ENCODE measurements at places on chromosomes 1 and 21. TPM values are rescaled to one million over a fixed set of nuclear protein-coding genes. Genes with fewer than 3 reads are reported as not detected.

- peak; percentile 78 for DNase-seq
Measured at GRCh38 chr1:185408700-185409270, 91.7 kb upstream of the IVNS1ABP start.

GRCh38 chr1:6590046-6590445, 10.3 kb downstream of the ZBTB48 start:
- no peak for DNase-seq

DNA sequence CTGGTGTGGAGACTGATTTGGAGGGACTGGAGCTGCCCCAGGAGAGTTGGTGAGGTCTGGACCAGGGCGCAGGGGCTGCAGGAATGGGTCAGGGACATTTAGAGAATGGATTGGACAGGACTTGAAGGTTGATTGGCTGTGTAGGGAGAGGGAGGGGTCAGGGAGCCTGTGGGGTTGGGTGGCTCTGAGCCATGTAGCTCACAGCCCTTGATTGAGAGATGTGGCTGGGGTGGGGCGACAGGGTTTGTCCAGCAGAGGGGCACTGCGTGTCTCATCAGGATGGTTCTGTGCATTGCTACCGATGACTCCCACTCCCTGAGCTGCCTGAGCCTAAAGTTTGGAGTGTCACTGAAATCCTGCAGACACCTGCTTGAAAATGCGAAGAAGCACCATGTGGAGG, 12.1 kb downstream of the AZIN2 start:
- no peak for DNase-seq

DNA sequence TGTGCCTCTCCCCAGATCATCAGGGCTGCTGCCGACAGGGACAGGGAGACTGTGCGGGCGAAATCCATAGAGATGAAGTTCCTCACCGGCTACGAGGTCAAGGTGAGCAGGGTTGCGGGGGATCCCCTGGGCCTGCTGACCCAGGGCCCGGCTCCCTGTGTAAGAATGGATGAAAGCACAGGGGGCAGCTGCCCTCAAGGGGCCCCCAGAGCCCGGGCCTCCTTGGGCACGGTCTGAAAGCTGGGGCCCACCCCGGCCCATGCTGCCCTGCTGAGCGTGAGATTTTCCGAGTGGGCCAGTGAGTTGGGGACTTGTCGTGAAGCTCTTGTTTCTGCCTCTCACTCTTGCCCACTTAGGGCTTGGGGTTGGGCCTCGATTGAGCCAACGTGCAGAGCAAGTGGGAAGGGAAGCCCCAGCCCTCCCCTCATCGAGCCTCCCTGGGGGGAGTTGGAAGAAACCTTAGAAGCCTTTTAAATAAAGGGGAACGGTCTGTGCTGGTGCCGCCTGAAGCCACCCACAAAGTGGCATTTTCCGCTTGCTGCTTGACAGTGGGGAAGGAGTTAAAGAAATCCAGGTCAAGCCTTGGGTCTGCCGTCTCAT, 45.2 kb downstream of the COQ8A start:
- DNase-seq: no peak

DNA sequence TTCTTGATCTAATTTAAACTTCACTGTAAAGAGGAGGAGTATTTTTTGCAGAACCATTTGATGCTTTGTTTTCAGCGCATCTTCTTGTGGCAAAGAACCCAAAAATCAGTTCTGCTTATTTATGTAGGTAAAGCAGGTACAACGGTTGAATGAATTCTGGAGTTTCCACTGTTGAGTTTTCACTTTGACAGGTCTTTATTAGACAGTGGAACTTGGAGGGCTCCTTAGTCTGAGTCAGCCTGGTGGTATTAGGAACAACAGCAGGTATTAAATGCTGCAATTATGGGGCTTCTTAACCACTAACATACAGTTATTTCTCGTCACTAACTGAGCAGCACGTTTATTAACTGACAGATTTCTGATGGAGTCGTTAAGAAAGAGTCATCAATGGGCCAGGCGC, 1.2 kb downstream of the LRIG2 start:
- peak; percentile 27 for DNase-seq

DNA sequence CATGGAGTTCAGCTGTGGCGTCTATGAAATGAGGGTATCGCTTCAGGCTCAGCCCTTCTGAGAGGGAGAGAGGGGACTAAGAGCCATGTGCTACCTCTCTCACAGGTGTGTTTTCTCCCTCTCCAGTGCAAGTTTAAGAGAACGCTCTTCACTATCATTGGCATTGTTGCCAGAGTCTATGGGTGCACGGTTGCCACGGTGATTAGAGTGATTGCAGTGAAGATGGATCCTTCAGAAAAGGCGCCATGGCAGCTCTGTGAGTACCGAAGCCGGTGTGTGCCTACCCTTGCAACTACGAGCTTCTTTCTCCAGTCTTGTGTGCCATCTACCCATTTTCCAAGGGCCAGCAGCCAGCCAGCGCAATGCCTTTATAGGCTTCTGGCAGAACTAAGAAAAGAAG, 290.5 kb downstream of the OMA1 start:
- no peak for DNase-seq

DNA sequence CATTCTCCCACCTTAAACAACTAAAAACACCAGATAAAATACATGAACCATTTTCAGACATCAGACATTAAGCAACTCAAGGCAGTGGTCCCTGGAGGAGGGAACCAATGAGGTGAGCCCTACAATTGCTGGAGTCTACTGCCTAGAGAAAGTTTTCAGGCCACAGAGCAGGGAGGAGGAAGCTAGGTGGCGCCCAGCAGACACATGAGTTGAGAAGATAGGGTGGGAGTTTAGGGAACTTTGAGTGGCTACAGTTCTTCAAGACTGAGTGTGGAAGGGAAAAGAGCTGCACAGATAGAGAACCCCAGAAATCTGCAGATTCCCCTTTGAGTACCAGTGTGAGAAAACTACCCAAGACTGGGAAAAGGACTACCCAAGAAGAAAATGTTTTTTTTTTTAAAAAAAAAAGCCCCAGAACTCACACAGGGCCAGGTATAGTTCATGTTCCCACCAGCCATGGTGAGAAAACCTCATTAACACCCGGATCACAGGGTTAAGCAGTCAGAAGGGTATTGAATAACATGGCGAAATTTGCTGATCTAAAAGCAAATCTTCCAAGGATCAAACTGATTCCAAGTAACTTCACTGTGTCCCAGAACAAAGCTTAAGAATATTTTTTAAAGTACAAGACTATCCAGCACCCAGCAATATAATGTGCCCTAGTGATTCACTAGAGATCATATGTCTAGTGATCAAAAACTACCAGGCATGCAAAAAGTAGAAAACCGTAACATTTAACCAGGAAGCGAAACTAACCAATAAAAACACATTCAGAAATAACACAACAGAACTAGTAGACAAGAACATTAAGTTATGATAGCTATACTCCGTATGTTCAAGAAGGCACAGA, 12.0 kb downstream of the ALDH9A1 start:
- no peak for DNase-seq

DNA sequence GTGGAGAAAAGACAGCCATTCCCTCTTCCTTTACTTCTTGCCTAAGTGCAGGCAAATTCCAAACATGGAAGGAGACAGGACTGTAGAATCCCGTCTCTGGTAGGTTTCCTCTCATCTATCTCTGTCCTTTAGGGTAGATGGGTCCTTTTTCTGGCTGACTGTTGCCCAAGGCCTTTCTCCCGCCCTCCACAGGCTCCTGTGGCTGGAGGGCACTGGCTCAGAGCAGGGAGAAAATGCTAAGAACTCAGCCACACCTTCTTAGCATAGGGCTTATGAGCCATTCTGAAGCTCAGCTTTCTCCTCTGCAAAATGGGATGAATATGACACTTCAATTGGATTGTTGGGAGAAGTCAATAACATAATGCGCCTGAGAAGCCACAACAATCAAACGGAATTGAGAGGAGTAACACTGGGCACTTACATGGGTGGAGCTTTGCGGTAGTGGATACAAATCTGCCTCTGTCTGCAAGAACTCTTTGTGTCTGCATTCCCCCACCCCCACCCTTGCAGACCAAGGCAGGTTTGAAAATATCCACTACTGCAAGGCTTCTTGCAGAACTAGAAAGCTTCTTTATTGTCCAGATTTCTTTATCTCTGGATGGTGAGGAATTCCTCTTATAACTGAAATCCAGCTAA, 94.7 kb downstream of the CSMD2 start:
- no peak for DNase-seq

DNA sequence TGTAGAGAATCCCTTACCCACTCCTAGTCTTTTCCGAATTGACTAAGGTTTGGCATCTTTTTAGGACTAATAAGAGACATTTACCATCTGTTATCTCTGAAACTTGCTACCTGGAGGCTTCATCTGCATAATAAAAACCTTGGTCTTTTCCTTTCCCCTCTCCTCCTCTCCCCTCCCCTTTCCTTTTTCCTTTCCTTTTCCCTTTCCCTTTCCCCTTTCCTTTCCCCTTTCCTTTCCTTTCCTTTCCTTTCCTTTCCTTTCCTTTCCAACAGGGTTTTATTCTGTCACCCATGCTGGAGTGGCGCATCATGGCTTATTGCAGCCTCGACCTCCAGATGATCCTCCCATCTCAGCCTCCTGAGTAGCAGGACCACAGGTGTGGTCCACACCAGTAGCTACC, 195.7 kb downstream of the RYR2 start:
- no peak for DNase-seq

The ANGPTL7 gene
- 0.22 TPM for total RNA-seq

The NBPF6 gene
- total RNA-seq: not detected

The BTBD8 gene
- 6.9 TPM for total RNA-seq

The APOBEC4 gene
- total RNA-seq: not detected
